IMR-90 (cell line): ENCODE measurements at places on chromosomes 16 and 17. TPM values are rescaled to one million over a fixed set of nuclear protein-coding genes. Genes with fewer than 3 reads are reported as not detected.

GRCh38 chr17:21078016-21078780 is 35.4 kb upstream of the USP22 start:
- DNase-seq = no peak

GRCh38 chr17:78365561-78366108 is 5.8 kb upstream of the SOCS3 start:
- no peak for DNase-seq

Gene WNT9B
- polyA plus RNA-seq = not detected in 2 replicates

DNA sequence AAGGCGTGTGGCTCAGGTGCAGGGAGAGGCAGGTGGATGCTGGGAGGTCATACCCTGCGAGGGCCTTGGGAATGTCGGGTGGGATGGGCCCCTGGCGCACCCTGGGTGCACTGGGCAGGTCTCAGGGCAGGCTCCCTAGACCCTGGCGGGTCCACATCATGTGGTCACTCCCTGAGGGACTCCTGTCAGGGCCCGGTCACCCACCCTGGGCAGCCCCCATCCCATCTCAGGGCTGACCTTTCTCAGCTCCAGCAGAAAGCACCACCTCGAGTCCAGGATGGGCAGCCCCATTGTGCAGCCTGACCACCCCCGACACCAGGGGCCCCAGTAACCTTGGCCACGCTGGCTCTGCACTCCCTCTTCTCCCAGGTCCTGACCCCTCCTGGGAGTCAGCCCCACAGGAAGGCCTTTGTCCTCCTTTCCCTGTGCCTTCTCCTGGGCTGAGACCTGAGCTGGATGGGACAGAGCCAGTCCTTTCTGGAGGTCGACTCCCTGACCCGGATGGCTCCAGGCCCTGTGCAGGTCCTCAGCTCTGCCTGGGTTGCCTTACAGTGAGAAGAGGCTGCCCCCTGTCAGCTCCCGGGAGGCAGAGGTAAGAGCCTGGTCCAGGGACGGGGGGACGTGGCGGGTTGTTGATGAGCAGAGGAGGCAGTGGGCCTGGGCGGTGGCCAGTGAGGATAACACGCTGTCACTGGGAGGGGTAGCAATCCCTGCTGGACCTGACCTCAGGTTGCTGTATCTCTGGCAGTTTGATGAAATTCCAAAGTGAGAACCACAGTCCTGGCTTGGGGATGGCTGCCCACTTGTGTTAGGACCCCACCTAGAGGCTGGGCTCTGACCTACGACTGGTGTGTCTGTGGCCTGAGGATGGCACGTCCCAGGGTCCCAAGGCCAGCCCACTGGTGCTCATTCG is 77.9 kb downstream of the GOSR1 start:
- DNase-seq = peak; percentile 15
